ENCODE measurements at places on chromosomes 4 and X.
A peak's percentile ranks its signal among the peaks of the same experiment; 100 is the strongest.

GRCh38 chr4:11427121-11427996, 1.3 kb downstream of the HS3ST1 start:
- DNase-seq = peak; percentile 42

- DNase-seq = peak; percentile 73
Measured at GRCh38 chr4:16026160-16026761, 57.6 kb downstream of the PROM1 start.

DNA sequence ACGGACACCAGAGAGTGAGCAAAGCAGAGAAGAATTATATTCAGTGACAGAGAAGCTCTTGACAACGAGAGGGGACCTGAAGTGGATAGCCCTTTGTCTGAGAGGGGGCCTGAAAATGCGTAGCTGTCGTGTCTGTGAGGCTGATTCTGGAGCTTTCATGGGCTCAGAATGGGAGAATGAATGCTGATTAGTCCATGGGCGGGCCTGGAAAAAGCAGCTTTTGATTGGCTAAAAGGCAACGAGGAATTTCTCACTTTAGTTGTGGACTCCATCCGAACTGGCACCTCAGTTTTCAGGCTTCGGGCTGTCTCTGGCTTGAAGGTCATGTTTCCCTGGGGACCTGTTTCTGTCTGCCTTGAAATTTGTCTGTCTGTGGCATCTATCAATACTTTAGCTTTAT, 487.1 kb downstream of the TECRL start:
- DNase-seq = no peak

GRCh38 chr4:69489856-69490255, 5.8 kb downstream of the UGT2B4 start:
- no peak for DNase-seq

DNA sequence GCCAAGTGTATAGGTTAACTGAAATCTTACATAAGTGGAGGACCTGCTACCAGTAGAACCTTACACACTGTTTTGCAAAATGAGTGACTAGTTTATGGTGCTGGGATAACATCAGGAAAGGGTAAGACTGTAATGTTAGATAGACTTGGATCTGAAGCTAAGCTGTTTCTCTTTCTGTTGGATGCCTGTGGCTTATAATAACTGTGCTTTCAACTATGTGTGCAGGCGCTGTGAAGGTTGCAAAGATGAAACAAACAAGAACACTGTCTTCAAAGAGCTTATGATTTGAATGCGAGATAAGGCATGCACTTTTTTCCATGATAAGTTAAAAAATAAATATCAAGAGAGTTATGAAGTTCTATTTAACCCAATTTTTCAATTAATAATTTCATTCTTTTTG, 34.5 kb upstream of the LCORL start:
- no peak for DNase-seq

DNA sequence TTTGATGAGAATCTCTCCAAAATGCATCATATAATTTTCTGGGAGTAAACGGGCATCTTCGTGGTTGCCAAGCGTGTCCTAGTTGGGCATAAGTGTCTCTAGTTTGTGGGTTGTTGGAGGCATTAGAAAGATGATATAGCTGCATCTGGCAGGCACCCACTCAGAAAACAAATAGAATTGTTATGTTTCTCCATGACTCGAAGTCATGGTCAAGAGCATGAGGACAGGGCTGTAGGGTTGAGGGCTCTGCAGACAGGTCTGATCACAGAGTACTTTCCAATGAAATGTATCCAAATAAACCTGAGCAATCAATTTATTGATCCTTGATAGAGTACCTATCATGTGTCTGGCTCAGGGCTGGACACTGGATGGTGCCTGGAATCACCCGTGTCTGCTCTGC, 82.7 kb downstream of the SORCS2 start:
- DNase-seq = no peak

GRCh38 chr4:905485-906338, 26.4 kb downstream of the GAK start:
- no peak for DNase-seq

- no peak for DNase-seq
Measured at GRCh38 chrX:39616098-39616729, 481.5 kb downstream of the BCOR start.

GRCh38 chr4:54547299-54548097, 110.3 kb upstream of the KIT start:
- DNase-seq = no peak

- no peak for DNase-seq
Measured at GRCh38 chr4:41538887-41539498, 1.0 kb downstream of the LIMCH1 start.

- peak; percentile 17 for DNase-seq
Measured at GRCh38 chr4:138341739-138342415, 99.7 kb upstream of the SLC7A11 start.

DNA sequence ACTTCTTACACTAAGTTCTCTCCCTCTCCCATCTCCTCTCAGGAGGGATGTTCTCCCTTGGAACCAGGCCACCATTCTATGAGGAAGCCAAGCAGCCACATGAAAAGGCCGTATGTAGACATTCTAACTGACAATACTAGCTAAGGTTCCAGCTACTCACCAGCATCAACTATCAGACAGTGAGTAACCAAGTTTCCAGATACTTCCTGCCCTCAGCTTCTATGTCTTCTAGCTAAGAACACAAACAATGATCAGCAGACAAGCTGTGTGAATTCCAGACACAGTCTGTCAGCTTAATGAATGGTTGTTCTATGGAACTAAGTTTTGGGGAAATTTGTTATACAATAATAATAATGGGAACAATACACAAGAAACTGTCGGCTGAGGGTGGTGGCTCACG, 50.8 kb downstream of the SMIM14 start:
- DNase-seq = no peak

DNA sequence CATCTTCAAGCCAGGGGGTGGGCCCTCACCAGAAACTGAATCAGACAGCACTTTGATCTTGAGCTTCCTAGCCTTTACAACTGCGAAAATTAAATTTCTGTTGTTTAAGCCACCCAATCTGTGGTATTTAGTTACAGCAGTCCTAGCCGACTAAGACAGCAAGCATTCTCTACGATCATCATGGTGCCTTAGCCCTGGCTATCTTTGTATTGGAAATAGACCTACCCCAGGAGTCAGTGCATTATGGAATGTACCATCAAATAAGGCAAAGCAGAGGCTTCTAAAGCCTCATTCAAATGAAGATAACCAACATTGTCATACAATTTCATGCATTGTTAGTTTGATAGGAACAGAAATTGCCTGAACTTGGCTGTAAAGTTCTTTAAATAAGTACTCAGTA, 75.0 kb downstream of the PARM1 start:
- no peak for DNase-seq

GRCh38 chr4:2857349-2857927, 13.8 kb downstream of the ADD1 start:
- DNase-seq = no peak

DNA sequence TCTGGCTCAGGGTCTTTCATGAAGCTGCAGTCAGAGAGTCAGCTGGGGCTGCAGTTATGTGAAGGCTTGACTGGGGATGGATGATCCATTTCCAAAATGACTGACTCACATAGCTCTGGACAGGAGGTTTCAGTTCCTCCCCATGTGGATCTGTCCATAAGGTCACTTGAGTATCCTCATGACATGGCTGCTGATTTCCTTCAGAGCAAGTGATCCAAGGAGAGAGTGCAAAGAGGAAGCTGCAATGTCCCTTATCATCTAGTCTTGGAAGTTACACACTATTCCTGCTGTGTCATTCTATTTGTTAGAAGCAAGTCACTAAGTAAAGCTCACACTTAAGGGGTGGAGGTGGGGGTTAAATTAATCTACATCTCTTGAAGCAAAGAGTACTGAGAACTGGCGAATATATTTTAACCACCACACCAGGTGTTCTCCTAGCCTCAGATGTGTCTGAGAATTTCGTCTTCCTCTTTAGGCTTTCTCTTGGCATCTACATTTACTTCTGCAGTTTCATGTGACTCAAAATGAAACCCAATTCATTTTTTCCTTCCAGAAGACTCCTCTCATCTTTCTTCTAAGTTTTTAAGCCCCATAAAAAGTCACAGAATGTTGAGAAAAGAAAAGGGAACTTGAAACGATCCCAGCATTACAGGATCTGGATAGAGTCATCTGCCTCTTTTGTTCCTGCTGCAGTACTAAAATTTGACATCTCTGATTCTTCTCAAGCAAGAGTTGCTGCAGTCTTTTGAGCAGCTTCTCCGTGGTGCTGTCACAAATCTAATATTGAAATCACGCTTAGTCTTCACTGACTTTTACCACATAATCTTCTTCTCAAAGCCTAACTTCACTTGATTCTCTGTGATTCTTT, 3.8 kb upstream of the GRPR start:
- DNase-seq = peak; percentile 81

DNA sequence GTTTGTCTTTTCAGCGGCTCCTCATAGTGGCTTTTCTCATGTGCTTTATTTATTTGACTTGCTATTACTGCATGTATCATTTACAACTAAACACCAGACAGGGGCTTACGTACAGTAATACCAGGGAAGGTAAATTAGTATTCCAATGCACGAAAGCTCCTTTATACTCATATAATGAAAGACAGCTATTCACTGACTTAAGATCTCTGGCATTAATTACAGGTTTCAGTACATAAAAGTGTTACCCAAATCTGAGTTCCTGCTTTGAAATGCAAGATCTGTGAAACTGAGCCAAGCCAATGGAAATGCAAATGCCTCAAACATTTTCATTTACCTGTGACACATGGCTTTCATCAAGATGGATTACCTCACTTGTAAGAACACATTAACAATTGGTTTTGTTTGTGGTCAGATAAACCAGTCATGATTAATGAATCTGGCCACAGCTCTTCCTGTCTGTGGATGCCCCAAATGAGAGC, 107.2 kb downstream of the ANAPC4 start:
- no peak for DNase-seq

- no peak for DNase-seq
Measured at GRCh38 chrX:21865436-21865835, 9.6 kb downstream of the YY2 start.

GRCh38 chr4:158540125-158540907, 18.6 kb downstream of the RXFP1 start:
- no peak for DNase-seq

DNA sequence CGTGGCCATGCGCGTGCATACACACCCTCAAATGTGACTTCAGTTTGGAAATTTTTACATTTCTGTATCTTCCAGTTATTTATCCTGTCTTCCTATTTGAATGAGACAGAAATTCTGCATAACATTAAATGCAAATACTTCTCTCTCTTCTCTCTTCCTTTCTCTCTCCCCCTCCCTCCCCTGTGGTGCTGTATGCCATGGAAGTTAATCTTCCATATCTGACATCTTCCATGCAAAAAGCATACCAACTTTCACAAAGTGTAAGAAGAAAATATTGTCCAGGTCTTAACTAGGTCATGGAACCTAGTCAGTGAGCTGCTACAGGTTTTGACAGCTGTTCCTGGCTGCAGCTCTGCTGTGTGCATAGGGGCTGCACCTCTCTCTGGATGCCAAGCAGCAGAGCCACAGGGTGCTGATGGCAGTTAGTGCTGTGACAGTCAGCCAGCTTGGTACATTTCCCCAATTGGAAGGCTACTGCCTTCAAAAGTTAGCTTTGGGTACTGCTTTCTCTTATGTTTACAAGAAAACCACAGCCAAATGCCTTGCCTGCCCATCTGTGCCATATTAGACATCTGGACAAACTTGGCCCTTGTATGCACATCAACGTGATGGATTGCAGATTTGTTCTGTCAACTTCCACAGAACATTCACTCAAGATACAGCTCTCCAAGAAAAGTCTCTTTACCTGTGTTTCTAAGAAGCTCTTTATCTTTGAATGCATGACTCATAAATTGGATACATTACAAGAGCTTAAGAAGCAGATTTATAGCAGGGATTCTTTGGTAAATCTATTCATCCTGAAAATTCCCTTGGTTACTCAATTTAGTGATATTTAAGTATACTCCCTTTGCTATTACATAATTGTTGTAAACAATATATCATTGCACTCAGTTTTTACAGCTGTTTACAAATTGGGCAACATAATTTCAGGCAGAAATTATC, 623.8 kb downstream of the EPHA5 start:
- no peak for DNase-seq

GRCh38 chr4:143356493-143356892, 19.8 kb downstream of the GAB1 start:
- no peak for DNase-seq

DNA sequence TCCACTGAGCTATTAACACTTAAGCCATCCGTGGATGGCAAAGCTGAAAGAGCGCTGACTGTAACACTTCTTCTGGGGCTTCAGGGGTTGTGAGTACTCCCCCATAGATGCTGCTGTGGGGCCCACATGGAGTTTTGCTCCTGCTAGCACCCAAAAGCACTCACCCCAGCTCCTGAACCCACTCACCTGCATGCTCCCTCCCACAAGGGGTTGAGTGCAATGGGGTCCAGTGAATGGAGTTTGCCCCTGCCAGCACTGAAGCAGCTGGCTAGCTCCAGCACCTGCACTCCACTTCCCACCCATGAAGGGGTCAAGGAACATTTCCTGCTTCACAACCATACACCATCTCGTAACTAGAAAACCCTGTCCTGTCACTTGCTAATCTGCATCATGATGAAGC, 78.9 kb downstream of the IL21 start:
- no peak for DNase-seq

- DNase-seq = no peak
Measured at GRCh38 chrX:105263801-105264200, 43.3 kb upstream of the TEX13A start.

DNA sequence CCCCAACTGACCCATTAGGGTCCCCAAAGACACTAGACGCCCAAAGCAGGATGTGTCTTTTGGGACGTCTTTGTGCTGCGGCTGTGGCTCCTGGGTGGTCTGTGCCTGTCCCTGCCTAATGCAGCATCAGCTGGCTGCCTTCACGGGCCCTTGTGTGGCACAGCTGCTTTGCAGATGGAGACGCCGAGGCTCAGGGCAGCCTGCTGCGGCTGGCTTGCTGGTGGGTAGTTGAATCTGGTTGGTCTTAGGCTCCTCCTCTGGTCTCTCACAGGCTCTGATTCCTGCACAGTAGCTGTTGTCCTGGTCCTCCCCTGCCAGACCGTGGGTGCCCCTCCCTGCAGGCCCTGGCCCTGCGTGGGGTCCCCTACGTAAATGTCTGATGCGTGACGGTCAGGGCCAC, 8.1 kb downstream of the CPZ start:
- DNase-seq = no peak

DNA sequence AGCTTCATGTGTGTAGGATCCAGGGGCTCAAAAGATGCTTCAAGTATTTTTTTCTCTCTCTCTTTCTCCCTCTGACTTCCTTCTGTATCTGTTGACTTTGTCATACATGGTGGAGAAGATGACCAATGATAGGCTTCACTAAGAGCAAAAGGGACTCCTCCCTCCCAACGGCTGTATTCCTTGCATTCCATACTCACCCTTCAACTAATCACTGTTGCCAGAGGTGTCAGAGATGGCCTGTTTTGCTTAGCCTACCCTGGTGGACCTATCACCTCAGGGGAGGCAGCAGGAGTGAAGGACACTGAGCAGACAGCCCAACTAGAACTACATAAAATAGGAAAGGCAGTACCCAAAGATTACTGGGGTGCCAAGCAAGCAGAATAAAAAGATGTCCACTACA, 62.2 kb upstream of the C1QTNF7 start:
- no peak for DNase-seq

- no peak for DNase-seq
Measured at GRCh38 chrX:68634649-68635227, 12.7 kb upstream of the STARD8 start.

GRCh38 chr4:123443401-123444289, 47.0 kb downstream of the SPRY1 start:
- peak; percentile 76 for DNase-seq

- no peak for DNase-seq
Measured at GRCh38 chr4:41620594-41621256, 82.8 kb downstream of the LIMCH1 start.

GRCh38 chr4:105496899-105497298, 23.0 kb upstream of the PPA2 start:
- DNase-seq = no peak
